Activated CD8-positive, alpha-beta memory T cell treated with anti-CD3 and anti-CD28 coated beads for 4 hours (primary cell): ENCODE measurements at places on chromosomes 6 and 20.

- no peak for DNase-seq
These were observed 62.5 kb downstream of the ERMARD start for GRCh38 chr6:169813969-169814368.

DNA sequence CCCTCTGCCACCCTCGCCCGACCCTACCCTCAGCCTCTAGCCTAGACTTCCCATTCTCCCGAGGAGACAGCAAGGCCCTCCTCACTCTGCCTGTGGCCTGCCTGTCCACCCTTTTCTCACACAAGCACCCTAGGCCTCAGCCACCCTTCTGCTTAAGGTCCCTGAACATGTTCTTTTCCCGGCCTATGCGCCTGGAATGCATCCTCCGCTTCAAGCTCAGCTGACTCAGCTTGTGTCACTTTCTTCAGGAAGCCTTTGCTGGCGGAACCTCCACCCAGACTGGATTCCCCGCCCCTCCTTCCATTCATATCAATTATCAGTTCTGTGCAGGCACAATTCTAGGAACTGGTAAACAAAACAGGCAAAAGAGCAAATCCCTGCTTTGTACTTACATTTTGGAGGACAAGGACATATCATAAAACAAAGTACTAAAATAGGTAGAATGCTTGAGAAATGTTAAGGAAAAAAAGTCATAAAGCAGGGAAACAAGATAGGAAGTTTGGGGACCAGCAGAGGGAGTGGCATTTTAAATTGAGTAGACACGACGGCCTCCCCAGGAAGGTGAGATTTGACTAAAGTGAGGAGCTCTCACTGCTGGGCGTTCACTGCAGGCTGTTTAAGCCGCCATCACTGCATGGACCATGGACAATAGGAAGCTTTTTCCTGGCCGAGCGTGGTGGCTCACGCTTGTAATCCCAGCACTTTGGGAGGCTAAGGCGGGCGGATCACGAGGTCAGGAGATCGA is 17.9 kb upstream of the SNHG17 start:
- no peak for DNase-seq

DNA sequence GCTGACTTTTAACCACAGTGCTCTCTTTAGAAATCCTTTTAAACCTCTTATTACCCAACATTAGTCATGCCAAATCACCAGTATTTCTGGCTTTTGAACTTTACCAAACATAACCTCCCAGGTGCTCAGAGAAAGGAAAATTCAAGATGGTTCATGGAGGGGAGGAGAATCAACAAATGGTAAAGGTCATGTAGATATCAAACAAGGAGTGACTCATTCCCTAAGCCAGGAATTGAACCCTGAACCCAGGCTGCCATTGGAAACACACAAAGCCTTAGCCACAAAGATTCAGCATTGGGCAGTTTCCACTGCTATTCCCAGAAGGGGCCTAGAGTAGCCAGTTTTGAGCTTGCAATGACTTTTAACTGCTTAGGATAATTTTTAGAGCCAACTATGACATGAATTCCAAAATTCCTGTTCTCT is 21.6 kb upstream of the ENTPD6 start:
- DNase-seq, result no peak

DNA sequence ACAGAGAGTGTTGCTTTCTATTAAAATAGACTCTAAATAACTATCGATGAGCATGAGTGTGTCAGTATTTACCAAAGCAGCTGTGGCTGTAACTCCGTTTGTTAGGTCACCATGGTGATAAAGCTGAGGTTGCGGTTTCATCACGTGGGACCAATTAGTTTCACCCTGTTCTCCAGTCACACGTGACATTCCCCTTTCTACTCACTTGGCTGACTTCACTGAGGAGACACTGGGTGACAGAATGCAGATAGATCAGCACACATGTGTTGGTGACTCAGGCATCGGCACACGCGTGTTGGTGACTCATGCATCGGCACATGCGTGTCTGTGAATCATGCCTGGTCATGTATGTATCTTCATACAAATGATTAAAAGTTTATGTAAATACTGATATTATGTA is 285.4 kb downstream of the THBS2 start:
- DNase-seq, result no peak

GRCh38 chr6:128560966-128561365 is 40.6 kb upstream of the PTPRK start:
- no peak for DNase-seq

- no peak for DNase-seq
These were observed 153.2 kb upstream of the TOP1 start for GRCh38 chr20:40875116-40876085.

GRCh38 chr20:58921564-58921963 is 59.5 kb upstream of the NELFCD start:
- no peak for DNase-seq

DNA sequence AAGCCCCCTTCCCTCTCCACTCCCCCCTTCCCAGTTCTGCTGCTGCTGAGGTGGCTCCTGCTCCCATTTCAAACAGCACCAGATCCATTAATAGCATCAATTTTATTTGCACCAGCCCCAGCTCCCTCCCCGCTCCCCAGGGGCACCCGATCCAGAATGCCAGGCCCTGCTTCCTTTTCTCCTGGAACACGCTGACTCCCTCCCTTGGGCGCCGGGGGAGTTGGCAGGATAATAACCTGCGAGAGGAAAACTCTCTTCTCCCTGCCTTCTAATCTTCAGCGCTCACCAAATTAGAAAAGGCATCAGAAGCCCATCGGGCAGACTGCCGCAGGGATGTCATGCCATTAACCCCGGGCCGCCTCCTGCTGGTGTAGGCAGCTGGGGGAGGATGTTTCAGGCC is 77.8 kb downstream of the NCR2 start:
- DNase-seq, result no peak

DNA sequence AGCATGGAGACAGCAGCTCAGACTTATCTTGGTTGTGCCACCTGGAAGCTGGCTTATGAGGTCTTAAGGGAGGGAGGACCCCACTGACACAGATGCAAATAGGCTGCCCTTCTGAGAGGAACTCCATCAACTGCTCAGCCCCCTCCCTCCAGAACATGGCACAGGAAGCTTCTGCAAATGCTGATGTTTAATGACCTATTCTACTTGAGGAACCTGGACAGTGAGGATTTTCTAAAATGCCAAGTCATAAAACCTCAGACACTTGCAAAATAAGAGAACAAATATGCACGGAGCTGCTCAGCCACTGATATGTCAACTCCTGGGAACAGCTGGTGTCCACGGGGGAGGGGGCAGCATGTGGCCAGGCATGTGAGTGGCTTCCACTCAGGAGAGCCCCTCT is 3.5 kb downstream of the CST9 start:
- DNase-seq, result no peak

- DNase-seq, result peak; percentile 76
These were observed at the start of the genes RPRD1B and TTI1 for GRCh38 chr20:38033330-38034107. TSS of gene RPRD1B (plus strand) at chr20:38033746. CDS start at chr20:38033948, 202 bp downstream. TSS of gene TTI1 (minus strand) at chr20:38033456. CDS start at chr20:38013816, 19,640 bp downstream.

DNA sequence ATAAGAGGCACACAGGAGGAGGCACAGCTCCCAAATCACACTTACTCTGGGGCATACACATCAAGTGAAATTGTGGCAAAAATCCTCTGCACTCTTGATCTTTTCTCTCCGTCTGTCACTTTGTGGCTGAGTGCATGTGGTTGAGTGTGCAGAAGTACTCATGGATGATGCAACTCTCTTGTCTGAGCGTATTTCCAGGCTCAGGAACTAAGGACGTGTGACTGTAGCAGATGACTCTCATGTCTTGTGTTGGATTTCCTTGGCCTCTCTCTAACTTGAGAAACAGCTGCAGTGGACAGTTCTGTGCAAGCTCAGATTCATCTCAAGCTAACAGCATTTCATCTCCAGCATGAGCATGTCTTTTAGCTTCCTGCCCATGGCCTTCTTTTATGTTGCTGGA is 245.4 kb upstream of the FLRT3 start:
- DNase-seq, result no peak

GRCh38 chr6:21327326-21328112 is 266.0 kb upstream of the SOX4 start:
- no peak for DNase-seq

- no peak for DNase-seq
These were observed 142.2 kb upstream of the AFDN start for GRCh38 chr6:167684276-167685104.

GRCh38 chr6:137949686-137950390 is 82.8 kb downstream of the TNFAIP3 start:
- DNase-seq, result no peak

DNA sequence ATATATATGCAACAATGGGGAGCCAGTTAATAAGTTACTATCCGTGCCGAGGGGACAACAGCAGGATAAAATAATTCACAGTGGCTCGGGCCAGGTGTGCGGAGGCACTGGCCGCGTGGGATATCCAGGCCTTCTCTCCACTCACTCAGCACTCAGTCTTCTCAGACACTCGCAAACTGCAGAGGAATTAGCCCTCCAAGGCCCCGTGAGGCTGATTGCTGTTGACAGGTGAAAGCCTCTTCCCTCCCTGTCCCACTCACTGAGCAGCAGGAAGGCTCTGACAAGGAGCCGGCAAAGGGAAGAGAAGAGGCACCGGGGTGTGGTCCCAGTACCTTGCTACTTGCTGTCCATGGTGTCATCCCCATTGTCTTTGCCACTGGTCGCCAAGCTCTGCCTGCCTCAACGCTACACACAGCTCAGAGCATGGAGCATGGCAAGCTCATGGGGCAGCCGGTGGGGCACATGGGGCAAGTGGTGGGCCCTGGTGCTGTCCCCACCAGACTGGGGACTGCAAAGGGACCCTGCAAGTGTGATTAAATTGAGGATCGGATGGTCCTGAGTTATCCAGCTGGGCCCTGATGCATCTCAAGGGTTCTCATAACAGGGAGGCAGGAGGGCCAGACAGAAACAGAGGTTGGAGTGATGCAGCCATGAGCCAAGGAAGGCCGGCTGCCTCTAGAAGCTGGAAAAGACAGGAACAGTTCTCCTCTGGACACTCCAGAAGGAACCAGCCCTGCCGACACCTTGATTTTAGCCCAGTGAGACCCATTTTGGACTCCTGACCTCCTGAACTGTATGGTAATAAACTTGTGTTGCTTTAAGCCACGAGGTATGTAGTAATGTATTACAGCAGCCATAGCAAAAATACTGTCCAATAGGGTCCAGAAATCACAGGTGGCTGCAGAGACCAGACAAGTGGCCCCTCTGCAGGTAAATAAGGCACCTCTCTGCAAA is 119.7 kb downstream of the PSMB1 start:
- DNase-seq, result no peak

GRCh38 chr6:138293428-138294395 is 75.4 kb upstream of the PBOV1 start:
- DNase-seq, result no peak

DNA sequence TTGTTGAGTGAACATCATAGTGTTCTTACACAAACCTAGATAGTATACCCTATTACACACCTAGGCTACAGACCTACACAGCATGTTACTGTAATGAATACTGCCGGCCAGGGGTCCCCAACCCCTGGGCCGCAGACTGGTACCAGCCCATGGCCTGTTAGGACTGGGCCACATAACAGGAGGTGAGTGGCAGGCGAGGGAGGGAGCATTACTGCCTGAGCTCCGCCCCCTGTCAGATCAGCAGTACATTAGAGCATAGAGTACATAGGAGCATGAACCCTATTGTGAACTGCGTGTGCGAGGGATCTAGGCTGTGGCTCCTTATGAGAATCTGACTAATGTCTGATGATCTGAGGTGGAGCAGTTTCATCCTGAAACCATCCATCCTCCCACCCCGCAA is 126.3 kb downstream of the PRND start:
- no peak for DNase-seq

DNA sequence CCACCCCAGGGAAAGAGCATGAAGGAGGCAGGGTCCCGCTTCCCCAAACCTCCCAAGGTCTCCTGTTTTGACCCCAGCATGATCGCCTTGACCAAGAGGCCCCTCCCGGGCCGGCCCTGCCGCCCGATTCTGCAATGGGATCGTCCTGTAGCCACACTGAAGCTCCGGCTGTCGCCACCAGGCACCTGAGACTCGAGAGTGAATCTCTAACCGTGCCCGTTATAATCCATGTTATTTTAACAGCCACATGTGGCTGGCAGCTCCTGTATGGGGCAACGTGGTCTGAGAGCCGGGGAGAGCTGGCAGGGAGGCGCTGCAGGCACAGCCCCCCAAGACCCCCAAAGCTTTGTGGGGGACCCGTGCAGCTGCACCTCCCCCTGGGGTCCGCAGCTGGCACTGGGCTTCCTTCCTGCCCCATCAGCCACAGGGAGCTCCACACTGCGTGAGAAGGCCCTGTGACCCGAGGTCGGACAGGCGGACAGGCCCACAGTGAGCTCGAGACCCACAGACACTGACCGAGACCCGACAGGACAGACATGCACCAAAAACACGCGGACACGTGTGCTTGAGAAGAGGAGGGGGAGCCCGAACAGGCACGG is 51.3 kb downstream of the KCNQ2 start:
- DNase-seq, result no peak

DNA sequence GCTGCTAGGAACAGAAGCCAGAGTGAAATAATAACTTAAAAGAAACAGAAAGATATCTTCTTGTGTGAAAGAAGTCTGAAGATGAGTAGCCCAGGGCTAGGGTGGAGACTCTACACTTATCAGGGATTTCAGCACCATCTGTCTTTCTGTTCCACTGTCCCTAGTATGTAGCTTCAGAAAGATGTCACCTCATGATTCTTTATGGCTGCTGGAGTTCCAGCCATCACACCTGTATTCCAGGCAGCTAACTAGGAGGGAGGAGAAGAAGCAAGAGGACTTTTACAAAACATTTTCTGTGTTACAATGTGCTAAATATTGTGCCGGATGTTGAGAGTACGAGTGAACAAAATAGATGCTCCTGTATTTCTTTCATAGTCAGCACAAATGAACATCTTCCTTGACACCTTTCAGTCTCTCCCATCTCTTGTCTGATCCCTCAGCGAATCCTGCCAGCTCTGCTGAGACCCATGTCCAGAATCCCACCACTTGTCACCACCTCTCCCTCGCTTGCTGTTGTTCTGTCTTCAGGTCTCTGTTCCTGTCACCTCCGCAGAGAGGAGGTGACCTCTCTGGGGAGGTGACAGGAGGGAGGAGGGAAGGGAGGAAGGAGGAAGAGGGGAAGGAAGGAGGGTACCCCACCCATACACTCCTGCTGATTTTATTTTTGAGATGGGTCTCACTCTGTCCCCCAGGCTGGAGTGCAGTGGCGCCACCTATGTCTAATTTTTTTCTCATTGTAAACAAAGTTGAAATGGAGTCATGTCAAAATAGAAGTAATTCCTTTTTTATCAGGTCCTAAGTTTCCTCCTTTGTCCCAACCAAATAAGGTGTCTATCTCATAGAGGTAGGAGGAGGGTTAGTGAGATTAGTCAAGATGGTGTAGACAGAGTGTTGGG is 188.9 kb downstream of the TFAP2C start:
- DNase-seq, result no peak

- no peak for DNase-seq
These were observed 48.6 kb upstream of the FABP7 start for GRCh38 chr6:122730775-122731386.

GRCh38 chr6:128068119-128068479 is 167.2 kb upstream of the THEMIS start:
- no peak for DNase-seq

DNA sequence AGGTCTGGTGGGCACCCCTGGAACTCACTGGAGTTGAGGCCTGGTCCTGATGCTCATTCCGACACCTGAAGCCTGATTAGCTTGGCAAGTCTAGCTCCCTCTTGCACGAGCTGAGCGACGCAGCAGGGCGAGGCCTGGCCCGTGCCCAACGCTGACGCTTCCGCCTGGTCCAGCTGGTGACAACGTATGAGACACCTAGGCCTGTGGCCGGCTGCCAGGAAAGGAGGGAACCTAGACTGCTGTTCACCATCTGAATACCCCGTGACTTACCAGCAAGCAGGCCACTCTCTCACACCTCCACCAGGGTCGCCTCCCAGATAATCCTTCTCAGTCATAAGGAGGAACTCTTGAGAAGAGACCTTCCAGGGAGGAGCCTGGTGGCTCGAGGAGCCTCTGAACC is 24.5 kb downstream of the YTHDF1 start:
- no peak for DNase-seq

GRCh38 chr20:38049800-38050199 is 16.3 kb downstream of the RPRD1B start:
- DNase-seq, result no peak
